ENCODE measurements at places on chromosomes 2 and 18.

GRCh38 chr2:70975237-70975636, 3.2 kb upstream of the ANKRD53 start:
- no peak for DNase-seq

DNA sequence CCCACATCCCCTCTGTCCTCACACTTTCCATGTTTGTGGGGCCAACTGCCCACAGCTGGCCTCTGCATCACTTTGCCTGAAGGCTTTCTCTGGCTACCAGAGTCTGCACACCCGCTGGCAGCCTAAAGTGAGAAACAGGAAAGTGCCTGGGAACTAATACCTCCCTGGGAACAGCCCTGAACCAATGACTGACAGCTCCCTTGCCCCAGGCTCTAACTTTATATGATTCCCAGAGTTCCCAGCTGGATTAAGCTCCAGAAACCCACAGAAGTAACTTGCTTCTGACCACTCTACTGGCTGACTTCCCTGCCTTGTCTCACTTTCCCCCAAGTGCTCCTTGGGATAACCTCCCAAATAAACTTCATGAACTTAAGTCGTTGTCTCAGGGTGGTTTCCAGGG, 159.6 kb upstream of the LMAN1 start:
- DNase-seq = no peak

GRCh38 chr2:170145675-170146432, 32.1 kb upstream of the MYO3B start:
- DNase-seq = no peak

DNA sequence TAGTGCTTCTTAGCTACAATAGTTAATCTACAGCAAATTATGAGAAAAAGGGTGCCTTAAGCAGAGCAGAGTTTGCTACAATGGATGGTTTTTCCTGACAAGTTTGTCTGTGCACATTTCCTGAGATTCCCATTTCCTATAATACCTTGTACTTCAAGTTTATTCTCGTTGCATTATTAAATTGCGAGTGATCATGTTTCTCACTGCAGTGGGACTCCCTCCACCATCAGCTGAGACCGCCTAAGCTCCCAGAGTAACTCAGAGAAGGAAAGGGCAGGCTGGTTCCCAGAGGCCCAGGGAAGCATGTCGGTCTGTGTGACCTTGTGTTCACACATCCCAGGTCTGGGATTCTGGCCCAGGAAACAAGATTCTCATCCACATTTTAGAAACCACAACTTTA, 162.1 kb downstream of the ARL4C start:
- no peak for DNase-seq

GRCh38 chr2:8344144-8345097, 337.4 kb upstream of the ID2 start:
- DNase-seq = no peak

DNA sequence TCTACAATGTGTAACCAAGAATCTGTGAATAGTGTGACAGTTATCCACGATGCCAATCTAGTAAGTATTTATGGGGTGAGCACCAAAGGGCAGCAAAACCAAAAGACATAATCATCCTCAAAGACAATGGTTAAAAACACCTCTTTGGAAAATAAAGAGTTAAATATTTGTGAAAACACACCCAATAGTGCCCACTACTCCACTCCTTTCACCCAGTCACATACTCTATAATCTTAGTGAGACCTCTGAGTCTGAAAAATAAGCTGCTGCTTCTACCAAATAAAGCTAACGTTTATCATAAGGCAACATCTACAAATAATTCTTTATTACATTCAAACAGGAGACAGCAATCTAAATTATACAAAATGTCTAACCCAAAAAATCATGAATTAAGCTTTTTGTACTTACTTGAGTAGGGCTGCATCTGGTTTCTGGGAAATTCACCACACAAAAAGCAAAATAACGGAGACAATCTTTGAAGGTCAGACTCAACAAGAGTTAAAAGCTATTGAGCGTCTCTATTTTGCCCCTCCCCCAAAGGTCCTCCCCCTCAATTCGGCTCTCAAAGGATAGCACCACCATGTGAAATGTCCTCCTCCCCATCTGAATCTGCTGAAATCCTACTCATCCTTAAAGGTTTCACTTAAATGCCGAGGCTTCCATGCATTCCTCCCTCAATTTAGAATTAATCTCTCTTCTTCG, 2.0 kb downstream of the RAPH1 start:
- peak; percentile 54 for DNase-seq

DNA sequence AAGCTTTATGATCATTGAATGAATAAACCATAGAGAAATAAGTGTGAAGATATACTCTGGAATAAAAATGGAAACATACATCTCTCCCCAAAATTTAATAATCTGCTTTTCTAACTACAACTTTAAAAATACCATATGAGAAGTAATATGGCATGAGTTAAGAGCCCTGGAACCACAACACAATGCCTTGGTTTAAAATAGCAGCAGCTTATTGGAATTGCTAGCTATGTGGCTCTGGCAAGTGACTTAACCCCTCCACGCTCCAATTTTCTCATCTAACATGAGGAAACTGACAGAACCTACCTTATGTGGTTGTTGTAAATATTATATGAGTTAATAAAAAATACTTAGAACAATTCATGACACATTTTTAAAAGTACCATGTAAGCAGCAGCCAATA, 76.4 kb downstream of the VPS54 start:
- DNase-seq = no peak

- DNase-seq = no peak
These were observed 35.2 kb upstream of the CDH19 start for GRCh38 chr18:66638856-66639629.

DNA sequence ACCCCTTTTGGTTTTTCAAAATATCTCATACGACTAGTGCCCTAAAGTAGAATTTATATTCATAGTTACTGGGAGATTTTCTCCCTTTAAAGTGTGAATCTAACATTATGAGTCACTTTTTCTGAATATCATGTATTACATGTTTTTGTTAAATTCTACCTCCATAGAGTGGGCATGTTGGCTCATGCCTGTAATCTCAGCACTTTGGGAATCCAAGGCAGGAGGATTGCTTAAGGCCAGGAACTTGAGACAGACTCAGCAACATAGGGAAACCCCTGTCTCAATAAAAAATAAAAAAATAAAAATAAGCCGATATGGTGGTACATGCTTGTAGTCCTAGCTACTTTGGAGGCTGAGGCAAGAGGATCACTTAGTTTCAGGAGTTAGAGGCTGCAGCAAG, 45.3 kb upstream of the UNC80 start:
- no peak for DNase-seq

- no peak for DNase-seq
These were observed 14.1 kb downstream of the SLC66A3 start for GRCh38 chr2:11169333-11169732.

DNA sequence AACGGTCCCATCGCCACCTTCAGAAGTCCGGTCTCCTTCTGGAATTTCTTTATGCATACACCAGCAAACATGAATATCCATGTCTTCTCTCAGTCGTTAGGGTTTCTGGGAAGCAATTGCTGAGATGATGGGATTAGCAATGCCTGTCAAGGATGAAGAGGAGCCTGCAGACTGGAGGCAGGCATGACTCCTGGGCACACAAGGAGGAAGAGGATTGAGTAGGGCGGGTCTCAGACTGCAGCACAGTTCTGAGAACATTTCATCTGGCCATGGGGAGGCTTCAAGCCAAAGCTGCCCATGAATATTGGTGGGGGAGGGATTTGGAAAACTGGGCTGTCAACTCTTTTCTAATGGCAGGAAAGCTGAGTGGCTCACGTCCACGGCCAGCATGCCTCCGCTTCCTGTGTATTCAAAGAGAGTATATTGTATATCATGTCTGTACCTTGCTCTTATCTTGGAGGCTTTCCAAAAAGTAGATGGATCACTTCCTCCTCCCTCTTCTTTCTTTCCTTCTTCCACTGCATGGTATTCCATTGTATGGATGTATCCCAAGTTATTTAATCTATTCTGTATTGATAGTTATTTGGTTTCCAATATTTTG, 24.5 kb downstream of the MC2R start:
- no peak for DNase-seq

GRCh38 chr2:95047629-95048510, 22.4 kb downstream of the MAL start:
- no peak for DNase-seq

- no peak for DNase-seq
These were observed 946.3 kb upstream of the LRATD1 start for GRCh38 chr2:13686262-13686661.

DNA sequence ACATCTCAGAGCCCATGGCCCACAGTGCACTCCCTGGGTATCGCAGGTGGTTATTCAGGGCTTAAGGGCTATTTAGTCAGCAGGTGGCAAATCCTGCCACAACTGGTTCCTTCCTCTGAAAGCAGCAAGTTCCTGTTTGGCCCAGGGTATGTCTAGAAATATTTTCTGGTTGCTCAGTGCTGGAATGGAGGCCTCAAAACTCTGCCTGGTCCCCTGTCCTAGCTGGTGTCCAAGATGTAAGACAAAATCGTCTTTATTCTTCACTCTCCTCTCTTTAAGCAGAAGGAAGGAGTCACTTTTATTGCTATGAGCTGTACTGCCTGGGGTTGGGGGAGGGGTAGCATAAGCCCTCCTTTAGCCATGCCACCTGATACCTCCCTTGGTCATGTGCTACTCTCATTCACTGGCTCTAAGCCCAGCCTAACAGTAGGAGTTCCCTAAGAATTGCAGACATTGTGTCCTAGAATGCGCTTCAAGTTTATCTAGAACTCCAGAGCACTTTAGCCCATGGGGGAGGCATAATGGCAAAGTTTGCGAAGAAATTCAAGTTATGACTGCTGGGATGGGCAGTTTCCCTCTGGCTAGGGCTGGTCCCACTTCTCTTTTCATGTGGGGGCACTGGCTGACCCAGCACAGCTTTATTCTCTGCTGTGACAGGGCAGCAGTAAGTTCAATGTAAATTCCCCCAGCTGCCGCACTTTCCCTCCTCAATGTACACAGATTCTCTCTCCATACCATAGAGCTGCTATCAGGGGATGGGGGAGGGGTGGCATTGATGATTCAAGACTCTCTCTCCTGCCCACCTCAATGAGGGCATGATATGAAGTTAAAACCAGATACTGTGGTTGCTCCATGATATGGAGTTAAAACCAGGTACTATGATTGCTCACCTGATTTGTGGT, 27.1 kb upstream of the CWC22 start:
- DNase-seq = no peak

DNA sequence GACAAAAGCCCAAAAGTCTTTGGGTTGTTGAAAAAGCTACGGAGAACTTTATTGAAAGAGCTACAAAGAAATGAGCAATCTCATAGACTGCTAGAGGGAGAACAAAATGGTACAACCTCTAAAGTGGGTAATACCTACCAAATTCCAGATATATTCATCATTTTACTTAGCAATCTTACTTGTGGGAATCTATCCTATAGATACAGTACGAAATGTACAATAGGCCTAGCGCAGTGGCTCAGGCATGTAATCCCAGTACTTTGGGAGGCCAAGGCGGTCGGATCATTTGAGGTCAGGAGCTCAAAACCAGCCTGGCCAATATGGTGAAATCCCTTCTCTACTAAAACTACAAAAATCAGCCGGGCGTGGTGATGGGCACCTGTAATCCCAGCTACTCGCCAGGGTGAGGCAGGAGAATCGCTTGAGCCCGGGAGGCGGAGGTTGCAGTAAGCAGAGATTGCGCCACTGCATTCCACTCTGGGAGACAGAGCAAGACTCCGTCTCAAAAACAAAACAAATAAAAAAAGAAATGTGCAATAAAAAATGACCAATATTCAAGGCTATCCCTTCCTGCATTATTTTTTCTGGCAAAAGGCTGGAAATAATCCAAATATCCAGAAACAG, 10.1 kb downstream of the EXOC6B start:
- no peak for DNase-seq

DNA sequence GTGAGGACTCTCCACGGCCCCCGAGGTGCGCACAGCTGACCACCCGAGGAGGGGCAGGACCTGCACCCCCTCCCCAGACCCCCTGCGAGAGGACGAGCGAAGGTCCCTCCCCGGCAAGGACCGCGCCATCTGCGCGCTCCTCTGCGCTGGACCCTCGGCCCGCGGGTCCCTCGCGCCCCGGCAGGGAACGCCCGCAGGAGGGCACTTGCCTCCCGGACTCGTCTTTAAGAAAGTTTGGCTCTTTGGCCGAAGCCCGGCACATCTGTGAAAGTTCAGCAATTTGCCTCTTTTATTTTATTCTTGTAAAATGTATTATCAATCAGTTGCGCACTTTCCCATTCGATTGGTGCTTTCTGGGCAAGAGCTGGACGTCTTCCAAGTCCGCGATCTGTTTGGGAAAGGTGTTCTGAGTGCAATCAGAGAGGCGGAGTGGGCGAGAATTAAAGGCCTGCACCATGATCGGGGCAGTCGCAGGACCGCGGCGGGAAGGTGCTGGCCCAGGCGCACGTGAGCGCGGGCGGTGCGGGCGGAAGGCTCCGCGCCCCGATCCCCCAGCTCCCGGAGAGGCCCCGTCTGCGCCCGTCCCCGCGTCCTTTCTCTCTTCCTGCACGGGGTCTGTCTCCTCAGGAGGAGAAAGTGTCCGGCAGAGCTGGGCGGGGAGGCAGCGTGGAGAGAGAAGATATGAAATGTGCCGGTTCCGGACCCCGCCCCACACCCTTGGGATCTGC, 1.6 kb upstream of the ALKAL2 start:
- no peak for DNase-seq

- DNase-seq = no peak
These were observed 55.0 kb upstream of the ITGA6 start for GRCh38 chr2:172372436-172372835.

DNA sequence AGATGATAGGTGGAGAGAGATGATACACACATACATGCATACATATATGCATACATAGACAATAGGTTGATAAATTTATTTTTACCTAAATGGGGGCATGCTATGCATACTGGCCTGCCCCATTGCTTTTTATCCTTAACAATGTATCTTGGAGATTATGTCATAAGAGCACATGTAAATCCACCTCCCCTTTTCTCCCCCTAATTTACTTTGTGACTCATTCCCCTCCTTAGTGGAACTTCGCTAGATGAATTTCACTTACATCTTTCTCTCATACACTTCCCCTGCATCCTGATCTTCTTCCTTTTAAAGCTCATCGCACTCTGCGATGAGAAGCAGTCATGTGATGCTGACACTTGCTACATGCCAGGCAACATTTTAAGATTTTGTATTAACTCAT, 223.6 kb downstream of the C1D start:
- no peak for DNase-seq

Measured in heart right ventricle (tissue), 16 donors.